Gastroesophageal sphincter (tissue), 4 donors: ENCODE measurements at places on chromosomes 4 and X. TPM values are rescaled to one million over a fixed set of nuclear protein-coding genes. Genes with fewer than 3 reads are reported as not detected.

Gene FRMD7
- not detected for total RNA-seq

Gene LRP2BP
- total RNA-seq: 0.81 TPM

GRCh38 chr4:168076989-168077725, 15.2 kb upstream of the ANXA10 start:
- ATAC-seq: no peak

- no peak for ATAC-seq
Observed at GRCh38 chrX:120334603-120335002, 23.3 kb upstream of the TMEM255A start.

- peak; percentile 34 for ATAC-seq
Observed at GRCh38 chr4:175499735-175500352, 312.2 kb downstream of the GPM6A start.

DNA sequence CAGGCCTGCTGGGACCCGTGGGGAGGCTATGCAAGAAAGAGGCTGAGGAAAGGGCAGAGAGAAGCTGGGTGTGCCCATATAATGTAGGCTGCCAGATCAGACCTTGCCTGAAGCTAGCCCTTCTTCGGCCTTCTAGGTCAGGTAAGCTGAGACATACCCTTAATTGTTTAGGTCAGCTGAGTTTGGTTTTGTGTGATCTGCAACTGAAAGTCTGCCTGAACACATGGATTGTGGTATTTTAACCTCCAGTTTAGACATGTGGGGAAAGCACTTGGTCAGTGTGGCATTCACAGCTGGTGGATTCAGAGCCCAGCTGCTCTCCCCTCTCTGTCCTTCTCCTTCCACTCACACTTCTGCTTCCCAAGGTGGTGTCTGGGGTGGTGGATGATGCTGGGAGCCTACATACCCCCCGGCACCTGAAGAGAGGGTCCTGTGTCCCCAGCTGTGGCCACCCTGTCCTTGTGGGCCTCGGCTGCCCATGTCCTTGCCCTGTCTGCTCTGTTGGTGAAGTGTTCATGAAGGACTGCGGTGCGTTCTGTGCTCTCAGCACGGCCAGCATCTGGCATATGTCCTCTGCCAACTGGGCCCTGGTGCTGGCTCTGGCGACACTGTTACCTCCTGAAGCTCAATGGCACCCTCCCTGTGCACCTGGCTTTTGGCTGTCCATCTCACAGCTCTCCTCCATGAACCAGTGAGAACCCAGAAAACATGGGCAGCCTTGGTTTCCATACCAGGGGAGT, 82.1 kb downstream of the NAT8L start:
- no peak for ATAC-seq
